Renal cortex interstitium (tissue), 15 donors: ENCODE measurements at places on chromosomes 5 and 9. TPM values are rescaled to one million over a fixed set of nuclear protein-coding genes. Genes with fewer than 3 reads are reported as not detected.

DNA sequence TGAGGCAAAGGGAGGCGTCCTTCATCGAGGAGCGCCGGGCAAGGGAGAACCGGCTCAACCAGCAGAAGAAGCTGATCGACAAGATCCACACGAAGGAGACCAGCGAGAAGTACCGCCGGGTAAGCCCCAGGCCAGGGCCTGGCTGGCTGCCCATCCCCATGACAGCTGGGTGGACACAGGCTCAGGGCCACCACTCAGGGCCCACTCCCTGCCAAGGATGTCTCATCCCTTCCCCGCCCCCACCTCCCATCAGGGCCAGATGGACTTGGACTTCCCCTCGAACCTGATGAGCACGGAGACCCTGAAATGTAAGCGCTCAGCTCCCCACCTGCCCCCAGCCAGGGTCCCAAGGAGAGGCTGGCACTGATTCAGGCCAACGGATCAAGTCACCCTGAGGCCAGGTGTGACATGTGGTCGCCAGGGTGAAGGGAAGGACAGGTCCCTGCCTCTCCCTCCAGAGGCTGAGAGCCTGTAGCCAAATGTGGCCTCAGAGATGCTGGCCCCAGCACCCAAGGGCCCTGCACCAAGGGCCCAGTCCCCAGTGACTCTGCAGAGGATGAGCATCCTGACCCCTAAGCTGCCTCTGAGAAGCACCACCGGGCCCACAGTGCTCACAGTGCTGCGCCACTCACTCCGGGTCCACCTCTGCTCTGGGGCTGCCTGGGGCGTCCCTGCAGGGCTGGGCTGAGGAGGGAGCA lies 3.1 kb upstream of the RABL6 start:
- DNase-seq: no peak

DNA sequence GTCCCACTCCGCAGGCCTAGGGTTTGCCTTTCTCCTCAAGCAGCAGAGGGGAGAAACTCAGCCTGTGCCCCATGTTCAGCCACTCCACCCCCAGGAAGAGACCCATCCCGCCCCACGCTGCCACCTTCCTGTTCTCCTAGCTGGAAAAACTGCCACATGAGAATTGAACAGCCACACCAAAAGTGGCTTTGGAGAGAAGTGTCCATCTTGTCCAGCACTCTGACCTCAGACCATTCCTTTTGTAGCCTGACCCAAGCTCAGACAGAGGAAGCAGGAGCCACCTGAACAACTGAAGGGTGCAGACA lies 8.3 kb upstream of the SLC25A48 start:
- no peak for DNase-seq

DNA sequence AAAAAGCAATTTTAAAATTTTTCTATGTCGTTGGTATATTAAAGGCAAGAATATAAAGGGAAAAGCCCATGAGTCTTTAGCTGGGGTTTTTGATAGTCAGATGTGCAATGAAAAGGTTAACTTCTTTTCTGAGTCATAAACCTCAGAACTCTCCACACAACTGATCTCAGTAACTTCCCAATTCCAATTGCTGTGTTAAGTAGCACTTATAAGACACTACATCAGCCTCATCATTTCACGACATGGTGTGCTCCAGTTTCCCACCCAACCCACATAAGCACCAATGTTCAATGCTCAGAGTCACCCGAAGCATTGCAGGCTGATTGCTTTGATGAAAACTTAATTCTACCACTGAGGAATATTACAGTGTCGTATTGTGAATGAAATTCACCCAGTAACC lies 155.8 kb downstream of the TSSK1B start:
- DNase-seq: no peak

The FOXD4L3 gene
- not detected for polyA plus RNA-seq

GRCh38 chr5:138035605-138036537 lies 3.0 kb upstream of the FAM13B start:
- peak; percentile 86 for DNase-seq

GRCh38 chr5:26940994-26941393 lies 97.4 kb downstream of the CDH9 start:
- no peak for DNase-seq

GRCh38 chr5:124527220-124527991 lies 219.0 kb downstream of the ZNF608 start:
- DNase-seq: peak; percentile 28

DNA sequence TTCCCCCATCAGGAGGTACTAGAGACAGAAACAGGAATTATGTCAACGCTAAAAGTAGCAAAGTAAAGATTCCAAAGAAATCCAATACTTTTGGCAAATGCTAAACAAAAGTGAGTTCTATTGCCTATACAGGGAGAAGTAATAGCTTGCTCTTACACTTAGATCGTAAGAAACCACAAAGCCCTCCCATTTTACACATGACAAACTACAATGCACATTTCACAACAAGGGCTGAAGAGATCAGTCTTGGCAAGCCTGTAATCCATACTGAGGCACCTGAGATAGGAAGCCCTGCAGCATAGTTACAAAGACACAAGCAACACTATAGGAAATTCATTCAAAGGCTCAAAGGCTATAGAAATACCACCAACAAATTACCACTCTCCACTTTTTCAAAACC lies 7.7 kb downstream of the HNRNPK start:
- no peak for DNase-seq

DNA sequence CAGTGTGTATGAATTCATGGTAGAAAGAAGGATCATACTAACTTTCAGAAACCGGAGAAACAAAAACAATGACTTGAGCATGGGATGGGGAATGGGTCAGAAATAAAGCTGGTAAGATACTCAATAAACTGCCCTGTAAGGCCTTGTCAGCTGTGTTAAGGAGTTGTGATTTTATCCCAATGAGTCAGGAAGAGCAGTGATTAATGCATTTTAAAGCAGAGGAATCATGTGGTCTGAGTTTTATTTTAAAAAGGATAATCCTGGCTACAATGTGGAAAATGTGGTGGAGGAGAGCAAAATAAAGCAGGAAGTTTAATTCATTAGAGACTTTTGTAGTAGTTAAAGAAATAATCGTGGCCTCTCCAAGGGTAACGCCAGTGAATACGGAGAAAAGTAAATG lies 28.7 kb downstream of the DHX29 start:
- DNase-seq: no peak

DNA sequence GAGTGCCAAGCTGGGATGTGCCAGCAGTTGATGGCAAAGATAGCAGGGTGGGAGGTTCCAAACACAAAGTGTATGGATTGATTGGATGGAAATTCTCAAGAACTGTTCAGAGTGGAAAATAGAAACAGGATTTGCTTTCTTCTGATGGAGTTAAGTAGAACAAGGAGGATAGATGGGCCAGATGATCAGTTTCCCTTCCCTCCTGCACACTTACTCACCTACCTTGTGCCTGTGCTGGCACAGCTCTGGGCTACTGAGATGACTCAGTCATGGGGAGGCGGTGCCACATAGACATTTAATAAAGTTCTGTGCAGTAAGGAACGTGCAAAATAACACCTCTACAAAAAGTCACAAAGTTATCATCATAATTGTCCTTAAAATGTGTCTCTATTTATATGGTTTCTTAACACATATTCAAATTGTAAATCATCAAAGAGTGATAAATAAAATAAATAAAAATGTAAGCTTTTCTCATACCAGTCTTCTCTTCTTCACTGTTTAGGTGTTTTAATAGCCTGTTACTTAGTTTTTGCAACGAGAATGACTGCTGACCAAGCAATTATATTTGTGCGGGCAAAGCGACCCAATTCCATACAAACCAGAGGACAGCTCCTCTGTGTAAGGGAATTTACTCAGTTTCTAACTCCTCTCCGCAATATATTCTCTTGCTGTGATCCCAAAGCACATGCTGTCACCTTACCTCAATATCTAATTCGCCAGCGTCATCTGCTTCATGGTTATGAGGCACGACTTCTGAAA lies 12.7 kb downstream of the PTPDC1 start:
- DNase-seq: no peak

- no peak for DNase-seq
Measured at GRCh38 chr9:5389109-5389732, 48.5 kb downstream of the PLGRKT start.

DNA sequence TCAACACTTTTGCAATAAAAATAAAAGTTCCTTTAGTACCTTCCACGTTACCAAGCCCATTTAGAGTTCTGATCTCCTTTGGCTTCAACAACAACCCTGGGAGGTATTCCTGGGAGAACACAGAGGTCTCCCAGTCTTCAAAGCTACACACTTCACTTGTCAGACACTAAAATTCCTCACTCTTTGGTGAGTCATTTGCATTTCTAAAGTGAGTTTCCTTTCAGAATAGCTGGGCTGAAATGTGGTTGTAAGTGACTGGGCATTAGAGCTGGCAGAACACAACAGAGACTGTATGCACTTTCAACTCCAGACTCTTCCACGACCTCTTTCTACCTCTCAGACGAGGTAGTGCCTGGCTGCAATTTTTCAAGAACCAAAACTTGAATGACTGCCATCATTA lies 11.5 kb upstream of the F2RL1 start:
- no peak for DNase-seq

DNA sequence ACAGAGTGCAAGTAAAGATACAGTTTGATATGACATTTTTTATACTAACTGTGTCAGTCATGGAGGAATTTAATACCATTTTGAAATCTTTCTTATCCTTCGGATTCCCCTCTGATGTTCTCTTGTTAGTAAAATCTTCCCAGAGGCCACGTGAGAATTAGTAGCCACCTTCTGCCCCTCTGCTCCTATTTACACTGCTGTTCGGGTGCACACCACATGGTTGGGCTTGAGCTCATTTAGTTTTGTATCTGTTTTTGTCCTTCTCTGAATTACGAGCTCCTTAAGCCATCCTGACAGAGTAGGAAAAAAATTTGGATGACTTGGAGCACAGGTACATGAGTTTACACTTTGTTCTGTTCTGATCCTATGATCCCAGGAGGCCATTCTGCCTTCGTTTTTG lies 109.7 kb downstream of the SV2C start:
- no peak for DNase-seq

The WWC1 gene
- 104 TPM for polyA plus RNA-seq

DNA sequence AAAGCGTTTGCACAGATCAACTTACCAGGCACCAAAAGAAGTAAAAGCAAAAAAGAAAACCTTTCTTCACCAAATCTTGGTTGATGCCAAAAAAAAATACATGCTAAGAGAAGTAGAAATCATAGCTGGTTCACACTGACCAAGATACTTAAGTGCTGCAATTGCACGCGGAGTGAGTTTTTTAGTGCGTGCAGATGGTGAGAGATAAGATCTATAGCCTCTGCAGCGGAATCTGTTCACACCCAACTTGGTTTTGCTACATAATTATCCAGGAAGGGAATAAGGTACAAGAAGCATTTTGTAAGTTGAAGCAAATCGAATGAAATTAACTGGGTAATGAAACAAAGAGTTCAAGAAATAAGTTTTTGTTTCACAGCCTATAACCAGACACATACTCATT lies 36.4 kb upstream of the CCDC152 start:
- no peak for DNase-seq

GRCh38 chr5:102975457-102976182 lies 144.3 kb downstream of the GIN1 start:
- no peak for DNase-seq

GRCh38 chr5:147452165-147452811 lies 57.6 kb downstream of the DPYSL3 start:
- no peak for DNase-seq

DNA sequence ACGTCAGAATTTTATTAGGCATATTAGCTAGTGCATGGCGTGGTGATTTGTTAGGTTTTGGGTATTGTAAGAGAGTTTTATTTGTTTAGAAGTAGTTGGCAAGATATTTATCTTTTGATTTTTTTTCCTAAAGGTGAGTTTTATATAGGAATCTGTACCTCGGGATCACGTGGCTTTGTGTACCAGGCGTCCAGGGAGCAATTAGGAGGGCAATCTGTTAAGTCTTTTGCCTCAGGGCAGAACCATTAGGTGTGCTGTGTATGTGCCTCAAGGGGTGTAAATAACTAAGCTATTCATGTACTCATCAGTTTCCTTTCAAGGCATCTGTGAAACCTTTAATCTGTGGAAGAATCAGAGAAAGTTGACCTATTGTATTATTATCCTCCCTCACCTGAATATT lies 39.4 kb downstream of the ZSWIM6 start:
- no peak for DNase-seq

GRCh38 chr5:56088967-56089829 lies 94.4 kb upstream of the IL6ST start:
- no peak for DNase-seq

The CDX1 gene
- 0.75 TPM for polyA plus RNA-seq

The RNF183 gene
- 10.7 TPM for polyA plus RNA-seq

GRCh38 chr5:135857630-135858311 lies 23.3 kb downstream of the SLC25A48 start:
- DNase-seq: no peak

- DNase-seq: no peak
Measured at GRCh38 chr5:84436866-84437265, 52.2 kb upstream of the EDIL3 start.

DNA sequence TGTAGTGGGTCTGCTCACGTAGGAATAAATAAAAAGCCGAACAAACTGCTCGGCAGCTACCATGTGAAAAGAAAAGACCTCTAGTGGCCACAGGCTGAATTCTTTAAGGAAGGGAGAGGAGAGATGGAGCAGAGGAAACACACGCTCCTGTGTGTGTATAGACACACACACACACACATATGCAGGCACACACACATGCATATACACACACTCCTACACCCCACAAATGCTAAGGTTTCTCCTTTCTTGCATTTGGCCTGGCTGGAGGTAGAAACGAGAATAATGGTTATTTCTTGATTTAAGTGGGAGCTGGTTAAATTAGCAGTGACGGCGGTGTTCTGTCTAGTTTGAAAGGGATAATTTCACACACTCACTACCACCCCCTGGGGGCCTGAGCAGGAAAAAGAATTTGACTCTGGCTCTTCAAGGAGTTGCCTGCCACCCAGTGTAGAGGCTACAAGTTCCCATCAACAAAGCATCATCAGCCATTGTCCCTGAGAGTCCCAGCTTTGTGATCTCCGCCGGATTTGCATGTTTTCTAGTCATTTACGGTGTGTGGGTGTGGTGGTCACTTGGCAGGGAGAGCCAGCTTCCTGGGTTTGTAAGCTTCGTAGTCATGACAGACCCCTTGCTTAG lies at the start of gene INSYN2B:
TSS of gene INSYN2B (minus strand) at position 78 of the 636 bp plus-strand sequence. CDS start 96,597 bp downstream, outside the sequence.
- peak; percentile 64 for DNase-seq

- no peak for DNase-seq
Measured at GRCh38 chr5:83721953-83722901, 1.6 kb upstream of the HAPLN1 start.

The IFT74 gene
- 37.2 TPM for polyA plus RNA-seq

- no peak for DNase-seq
Measured at GRCh38 chr5:2946315-2946714, 194.8 kb upstream of the IRX2 start.

GRCh38 chr5:163659568-163659902 lies 154.1 kb downstream of the MAT2B start:
- no peak for DNase-seq

The DIRAS2 gene
- polyA plus RNA-seq: 4.5 TPM

GRCh38 chr9:126882746-126883145 lies 22.3 kb downstream of the ZBTB34 start:
- no peak for DNase-seq
